Fibroblast of gingiva (primary cell): ENCODE measurements at places on chromosomes 1 and 21.
A peak's percentile ranks its signal among the peaks of the same experiment; 100 is the strongest.

- DNase-seq: peak; percentile 89
These were observed 80.3 kb downstream of the SELENOF start for GRCh38 chr1:86833461-86834215.

DNA sequence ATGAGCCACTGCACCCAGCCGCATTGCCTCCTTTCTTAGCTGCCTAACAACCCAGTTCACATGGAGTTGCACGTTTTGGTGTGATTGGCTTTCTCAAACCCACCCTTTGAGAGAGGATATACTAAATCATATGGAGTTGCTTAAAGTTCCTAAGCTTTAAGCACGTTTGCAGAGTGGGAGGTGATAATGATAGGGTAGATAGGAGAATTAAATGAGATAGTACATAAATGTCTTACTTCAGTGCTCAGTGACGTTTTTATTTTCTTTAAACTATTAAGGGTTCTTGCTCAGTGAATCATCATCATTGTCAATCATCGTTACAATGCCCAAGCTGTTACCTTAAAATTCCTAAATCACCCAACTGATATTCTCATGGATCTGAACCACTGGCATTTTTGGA, 2.9 kb upstream of the SH3D21 start:
- DNase-seq: no peak

DNA sequence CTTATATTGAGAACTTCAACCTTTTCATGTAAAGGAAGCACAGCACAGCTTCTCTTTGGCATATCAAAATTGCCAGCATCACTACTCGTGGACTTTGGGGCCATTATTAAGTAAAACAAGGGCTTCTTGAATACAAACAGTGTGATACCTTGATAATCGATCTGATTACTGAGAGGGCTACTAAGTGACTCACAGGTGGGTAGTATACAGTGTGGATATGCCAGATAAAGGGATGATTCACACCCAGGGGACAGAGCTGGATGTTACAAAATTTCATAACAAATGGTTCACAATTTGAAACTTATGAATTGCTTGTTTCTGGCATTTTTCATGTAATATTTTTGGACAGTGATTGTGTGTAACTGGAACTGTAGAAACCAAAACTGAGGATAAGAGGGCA, 15.4 kb downstream of the HDAC1 start:
- DNase-seq: peak; percentile 55

DNA sequence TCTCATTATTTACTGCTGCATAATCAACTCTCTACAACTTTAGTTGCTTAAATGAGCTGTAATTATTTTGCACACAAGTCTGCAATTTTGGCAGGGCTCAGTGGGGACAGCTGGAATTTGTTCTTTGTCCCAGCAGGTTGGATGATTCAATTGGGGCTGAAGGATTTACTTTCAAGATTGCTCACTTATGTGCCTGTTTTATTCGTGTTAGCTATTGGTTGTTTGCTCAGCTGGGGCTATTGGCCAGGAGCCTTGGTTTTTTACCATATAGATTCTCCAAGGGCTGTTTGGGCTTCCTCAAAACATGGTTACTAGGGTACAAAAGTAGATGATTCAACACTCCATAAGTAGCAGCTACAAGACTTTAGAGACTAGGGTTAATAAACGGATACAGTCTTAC, 13.4 kb downstream of the OR10R2 start:
- no peak for DNase-seq

- no peak for DNase-seq
These were observed at the start of gene ACTRT2 for GRCh38 chr1:3021233-3021671. ACTRT2 (plus strand) TSS chr1:3021467; CDS start chr1:3021687, 220 bp downstream.

DNA sequence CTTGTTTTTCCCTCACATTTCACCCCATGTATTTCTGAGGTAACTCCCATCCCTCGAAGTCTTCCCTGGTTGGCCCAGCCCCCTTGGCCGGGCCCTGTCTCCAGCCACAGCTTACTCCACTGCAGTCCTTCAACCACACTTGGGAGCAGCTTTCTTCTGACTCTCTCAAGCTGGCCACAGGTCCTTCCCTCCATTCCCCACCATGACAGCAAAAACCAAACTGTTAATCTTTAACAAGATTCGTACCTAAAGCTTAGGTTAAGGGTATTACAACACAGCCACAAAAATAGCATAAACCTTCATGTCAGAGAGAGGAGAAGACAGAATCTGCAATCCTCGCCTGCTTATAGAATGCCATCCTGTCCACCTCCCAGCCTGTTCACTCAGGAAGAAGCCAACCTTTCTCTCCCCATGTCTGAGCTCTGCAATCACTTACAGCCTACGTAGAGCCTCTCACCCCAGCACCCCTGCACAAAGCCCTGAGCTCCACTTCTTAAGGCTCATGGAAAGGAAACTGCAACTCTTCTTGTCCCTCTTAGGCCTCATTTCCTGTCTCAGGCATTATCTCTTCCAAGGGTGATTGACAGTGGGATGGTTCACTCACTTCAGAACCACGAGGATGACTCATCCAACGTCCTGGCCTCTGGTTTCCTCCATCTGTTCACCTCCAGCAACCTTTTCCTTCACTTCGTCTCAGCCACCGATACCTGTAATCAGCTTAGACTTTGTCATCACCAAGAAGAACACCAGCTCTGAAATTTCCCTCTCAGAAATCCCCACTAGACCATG, 72.8 kb downstream of the CD2 start:
- DNase-seq: no peak

- no peak for DNase-seq
These were observed 32.3 kb upstream of the ID3 start for GRCh38 chr1:23591460-23592208.

DNA sequence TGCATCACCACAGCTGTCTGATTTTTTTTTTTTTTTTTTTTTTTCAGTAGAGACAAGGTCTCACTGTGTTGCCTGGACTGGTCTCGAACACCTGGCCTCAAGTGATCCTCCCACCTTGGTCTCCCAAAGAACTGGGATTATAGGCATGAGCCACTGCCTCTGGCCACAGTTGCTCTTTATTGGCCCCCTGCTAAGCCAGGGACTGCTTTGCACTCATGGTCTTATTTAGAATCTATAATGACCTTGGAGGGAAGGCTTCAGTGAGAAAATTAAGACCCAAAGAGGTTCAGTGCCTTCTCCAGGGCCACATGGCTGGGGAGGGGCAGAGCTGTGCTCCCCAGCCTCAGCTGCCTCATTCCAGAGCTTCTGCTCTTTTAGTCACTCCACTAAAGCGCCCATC, 84.9 kb downstream of the PTPRU start:
- DNase-seq: no peak

- no peak for DNase-seq
These were observed 28.8 kb downstream of the PIK3C2B start for GRCh38 chr1:204465546-204466415.

- DNase-seq: no peak
These were observed 13.5 kb downstream of the SHISA4 start for GRCh38 chr1:201902198-201902597.

DNA sequence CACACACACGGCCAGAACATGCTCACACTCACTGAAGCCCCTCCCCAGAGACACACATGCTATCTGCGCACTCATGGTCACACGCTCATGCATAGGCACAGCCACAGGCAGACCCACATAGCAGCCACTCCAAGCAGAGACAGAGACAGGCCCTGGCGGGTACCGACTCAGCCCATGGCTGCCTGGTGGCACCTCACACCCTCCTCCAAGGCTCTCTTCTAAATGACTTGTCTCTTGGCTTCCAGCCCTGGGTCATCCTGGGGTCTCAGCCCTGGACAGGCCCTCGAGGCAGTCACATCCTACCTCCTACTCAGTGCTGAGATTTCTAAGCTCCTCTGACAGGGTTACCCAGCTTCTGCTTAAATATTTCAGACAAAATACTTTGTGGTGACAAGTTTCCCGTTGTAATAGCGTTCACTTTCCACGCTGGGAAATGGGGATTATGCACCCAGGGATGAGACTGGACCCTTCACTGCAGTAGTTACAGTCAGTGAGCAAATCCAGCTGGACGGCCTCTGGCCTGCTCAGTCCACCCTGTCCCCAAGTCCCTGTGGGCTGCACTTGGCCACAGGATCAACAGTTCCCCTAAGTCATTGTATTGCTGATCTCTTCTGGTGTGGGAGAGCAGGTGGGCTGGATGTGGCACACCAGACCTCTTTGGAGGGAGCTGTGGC, 2.9 kb upstream of the NFASC start:
- DNase-seq: no peak

DNA sequence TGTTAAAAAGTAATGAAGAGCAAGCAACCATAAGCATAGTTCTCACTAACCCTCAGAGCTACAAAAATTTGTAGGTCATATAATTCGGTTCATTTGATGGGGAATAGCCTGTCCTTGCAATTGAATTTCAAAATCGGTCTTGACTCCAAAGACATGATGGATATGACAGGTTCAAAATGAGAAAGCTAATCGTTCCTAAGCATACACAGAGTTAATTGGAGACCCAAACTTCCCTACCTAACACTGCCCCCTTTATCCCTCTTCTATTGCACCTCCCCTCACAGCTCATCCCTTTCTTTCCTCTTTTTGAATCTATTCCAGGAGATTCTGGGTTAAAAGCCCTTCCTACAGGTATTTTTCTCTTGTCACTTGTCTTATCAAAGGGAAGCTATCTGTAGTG, 390.0 kb upstream of the PTBP2 start:
- no peak for DNase-seq

DNA sequence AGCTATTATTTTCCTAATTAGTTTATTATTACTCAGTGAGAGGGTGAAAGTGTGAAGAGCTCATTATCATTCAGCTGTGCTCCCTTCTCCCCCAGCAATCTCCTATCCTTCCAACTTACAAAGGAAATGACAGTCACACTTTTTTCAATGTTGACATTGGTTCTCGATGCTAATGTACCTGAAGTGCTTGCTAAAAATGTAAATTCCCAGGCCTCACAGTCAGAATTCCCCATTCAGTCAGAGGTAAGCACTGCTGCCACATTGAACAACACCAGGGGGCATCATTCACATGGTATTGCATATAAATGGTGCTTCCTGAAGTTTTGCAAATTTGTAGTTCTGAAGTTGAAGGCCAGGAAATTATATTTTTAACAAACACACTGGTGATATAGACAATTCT, 132.7 kb upstream of the FOXD3 start:
- no peak for DNase-seq

- DNase-seq: no peak
These were observed 53.2 kb upstream of the CFAP126 start for GRCh38 chr1:161420763-161421455.

- no peak for DNase-seq
These were observed 9.9 kb upstream of the TTC22 start for GRCh38 chr1:54811066-54811465.
